GM04503 (cell line): ENCODE measurements at places on chromosomes 4 and X.
A peak's percentile ranks its signal among the peaks of the same experiment; 100 is the strongest.

DNA sequence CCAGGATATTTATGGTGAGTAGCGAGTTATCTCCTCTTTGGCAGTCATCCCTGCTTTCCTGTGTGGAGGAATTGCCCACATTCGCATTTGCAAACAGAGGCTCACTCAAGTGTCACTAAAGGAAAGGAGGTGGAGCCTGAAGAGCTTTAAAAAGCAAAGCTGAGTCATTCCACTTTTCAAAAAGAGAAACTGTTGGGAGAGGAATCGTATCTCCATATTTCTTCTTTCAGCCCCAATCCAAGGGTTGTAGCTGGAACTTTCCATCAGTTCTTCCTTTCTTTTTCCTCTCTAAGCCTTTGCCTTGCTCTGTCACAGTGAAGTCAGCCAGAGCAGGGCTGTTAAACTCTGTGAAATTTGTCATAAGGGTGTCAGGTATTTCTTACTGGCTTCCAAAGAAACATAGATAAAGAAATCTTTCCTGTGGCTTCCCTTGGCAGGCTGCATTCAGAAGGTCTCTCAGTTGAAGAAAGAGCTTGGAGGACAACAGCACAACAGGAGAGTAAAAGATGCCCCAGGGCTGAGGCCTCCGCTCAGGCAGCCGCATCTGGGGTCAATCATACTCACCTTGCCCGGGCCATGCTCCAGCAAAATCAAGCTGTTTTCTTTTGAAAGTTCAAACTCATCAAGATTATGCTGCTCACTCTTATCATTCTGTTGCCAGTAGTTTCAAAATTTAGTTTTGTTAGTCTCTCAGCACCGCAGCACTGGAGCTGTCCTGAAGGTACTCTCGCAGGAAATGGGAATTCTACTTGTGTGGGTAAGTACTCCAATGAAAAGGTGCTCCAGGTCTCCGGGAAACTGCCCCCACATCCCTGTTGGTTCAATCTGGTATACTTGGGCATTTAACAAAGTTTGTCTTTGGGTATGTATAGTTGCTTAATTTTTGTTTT lies at the start of gene EGF:
Gene EGF, plus strand, starts transcription at position 178 of the 890 bp plus-strand sequence. Its CDS starts 453 bp downstream, at position 631.
- peak; percentile 20 for DNase-seq

- DNase-seq, result no peak
These were observed 3.4 kb upstream of the UGT8 start for GRCh38 chr4:114595207-114595606.

DNA sequence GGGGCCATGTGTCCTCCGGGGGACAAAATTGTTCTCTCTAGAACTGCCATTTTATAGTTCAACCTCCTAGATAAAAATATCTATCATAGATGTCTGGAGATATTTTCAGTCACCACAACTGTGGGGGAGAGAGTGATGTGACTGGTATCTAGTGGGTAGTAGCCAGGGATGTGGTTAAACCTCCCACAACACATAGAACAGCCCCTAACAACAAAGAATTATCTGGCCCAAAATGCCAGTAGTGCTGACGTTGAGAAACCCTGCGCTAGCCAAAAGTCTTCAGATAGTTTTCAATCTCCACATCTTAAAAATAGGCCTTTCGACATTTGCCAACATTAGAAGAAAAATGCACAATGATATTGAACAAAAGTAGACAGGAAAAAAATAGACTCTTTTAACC lies 19.0 kb upstream of the SUPT20HL2 start:
- no peak for DNase-seq

DNA sequence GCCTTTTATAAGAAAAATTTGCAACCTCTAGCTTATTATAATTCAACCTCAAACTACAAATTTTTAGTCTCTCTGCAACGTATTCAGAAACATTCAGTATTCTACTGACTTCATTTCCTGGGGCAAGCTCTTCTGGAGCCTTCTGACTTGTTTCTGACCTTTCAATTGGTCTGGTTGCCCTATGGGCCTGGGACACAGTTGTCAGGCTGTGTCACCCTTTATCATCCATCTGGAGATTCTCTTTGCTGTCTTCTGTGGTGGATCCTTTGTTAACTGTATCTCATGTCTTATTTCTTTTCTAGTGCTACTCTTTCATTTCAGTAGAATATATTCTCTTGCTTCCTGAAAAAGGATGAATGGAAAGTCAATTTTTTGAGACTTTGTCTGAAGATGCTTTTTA lies 55.1 kb upstream of the PGRMC2 start:
- DNase-seq, result no peak

DNA sequence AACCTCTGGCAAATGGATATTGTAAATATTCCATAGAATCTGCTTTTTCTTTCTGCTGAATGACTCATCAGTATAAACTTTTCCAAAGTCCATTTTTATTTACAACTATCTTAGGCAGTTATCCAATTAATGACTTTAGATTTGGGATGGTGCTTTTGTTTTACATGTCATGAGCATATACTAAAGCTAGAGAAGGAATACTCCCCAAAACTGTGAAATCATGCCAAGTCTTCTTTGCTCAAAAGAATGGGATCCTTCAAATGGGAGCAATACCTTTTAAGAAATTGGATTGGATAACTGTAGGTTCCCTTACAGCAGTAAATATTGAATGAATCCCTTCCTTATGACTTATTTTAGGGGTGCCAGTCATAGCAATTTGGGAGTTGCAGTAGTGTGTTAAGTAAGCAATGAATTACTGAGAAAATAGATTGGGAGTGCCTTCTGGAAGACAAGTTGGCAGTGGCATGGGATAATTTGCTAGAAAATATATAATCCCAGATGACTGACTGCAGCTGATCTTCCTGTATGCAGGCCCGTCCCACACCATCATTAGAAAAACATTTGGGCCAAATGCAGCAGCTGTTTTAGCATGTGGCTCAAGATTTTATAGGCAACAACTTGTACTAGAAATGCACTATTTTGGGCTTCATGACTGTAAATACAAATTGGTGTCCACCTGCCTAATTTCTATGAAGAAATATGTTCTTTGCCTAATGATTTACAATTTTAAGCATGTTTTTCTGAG lies 2.8 kb downstream of the TMPRSS11D start:
- DNase-seq, result no peak

DNA sequence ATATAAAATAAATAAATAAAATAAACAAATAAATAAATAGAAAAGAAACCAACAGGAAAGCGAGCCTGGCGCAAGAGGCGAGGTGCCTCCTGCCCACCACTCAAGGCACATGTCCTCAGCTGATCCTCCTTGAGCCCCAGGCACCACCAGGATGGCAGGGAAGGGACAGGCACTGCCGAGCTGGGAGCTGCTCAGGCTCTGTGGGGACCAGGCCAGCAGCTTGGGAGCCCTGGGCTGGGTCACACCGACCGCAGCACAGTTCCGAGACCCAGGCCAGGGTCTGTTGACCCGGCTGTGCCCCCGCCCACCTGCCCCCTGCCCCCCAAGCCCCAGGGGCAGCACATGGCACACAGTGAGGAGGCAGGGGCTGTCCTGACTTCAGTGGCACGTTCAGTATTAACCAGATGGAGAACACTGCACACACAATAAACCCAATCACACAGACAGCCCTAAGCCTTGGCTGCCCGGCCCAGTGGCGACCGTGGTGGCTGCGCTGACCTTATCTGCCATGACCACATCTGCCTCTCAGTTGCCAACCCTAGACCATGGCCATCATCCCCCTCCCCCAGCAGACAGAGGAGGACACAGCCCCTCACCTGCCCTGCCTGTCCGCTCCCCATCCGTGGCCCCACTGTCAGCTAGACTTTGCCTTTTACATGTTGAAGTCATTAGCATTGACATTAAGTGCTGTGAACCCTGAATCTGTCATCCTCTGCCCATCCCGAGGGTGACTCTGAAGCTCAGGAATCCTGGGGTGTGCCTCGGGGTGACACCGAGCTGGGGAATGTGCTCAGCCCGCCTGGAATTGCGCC lies 2.9 kb upstream of the TREX2 start:
- DNase-seq, result no peak

- no peak for DNase-seq
These were observed 64.2 kb upstream of the ALG13 start for GRCh38 chrX:111616786-111617185.

GRCh38 chrX:39855748-39856129 lies 242.0 kb downstream of the BCOR start:
- no peak for DNase-seq

DNA sequence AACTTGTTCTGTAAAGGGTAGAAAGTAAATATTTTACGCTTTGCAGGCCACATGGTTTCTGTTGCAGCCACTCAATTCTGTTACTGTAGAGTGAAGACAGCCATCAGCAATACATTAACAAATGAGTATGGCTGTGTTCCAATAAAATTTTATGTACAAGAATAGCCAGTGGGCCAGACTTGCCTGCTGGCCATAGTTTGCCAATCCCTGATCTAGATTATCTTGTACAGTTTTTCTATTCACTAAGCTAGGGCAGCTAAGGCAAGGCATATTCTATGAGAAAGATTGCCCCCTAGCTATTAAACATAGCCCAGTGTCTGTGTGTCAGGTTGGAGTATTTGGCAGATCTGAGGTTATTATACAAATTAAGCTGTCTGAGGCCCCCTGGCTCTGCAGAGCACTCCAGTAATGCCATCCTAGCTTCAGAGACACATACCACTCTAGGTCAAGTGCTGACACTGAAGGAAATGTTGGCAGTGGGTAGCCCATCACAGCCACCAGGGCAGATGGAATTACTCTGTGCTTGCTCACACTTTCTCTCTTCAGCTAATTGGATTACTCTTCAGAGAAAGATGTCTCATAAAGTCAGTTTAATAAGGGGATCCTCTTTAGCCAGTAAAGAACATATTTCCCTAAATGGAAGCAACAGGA lies 40.7 kb downstream of the MTTP start:
- DNase-seq, result no peak

GRCh38 chr4:22764183-22764582 lies 71.4 kb downstream of the GBA3 start:
- DNase-seq, result no peak

DNA sequence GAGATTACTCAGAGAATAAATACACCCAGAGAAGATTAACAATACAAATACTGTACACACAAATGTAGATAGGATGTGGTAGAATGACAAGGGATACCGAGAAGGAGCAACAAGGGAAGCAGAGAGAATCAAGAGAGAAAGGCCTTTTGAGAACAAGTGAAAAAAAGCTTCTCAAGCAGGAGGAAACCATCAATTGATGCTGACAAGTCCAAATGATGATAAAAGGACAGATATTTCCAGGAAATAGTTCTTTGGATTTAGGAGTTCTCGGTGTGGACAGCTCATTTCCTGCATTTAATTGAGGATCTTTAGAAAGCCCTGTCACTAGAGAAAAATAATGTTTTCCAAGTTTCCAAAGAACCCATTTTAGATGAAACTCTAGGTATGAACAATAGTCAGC lies 48.1 kb downstream of the NPY5R start:
- DNase-seq, result no peak

DNA sequence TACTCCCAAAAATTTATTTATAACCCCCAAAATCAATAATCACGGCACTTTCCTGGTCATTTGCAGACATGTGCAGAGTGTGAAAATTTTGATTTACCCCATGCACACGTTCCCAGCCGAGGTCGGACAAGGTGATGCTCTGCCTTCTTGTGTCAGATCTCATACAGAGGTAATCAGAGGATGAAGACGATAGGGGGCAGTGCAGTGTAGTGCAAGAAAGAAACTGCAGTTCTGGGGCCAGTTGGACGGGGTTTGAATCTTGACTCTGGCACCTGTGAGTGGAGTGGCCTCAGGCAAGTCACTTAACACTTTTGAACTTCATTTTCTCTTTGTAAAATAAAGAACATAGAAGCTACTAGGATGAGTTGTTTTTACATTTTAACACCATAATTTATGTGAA lies 88.4 kb downstream of the FRMPD3 start:
- no peak for DNase-seq

DNA sequence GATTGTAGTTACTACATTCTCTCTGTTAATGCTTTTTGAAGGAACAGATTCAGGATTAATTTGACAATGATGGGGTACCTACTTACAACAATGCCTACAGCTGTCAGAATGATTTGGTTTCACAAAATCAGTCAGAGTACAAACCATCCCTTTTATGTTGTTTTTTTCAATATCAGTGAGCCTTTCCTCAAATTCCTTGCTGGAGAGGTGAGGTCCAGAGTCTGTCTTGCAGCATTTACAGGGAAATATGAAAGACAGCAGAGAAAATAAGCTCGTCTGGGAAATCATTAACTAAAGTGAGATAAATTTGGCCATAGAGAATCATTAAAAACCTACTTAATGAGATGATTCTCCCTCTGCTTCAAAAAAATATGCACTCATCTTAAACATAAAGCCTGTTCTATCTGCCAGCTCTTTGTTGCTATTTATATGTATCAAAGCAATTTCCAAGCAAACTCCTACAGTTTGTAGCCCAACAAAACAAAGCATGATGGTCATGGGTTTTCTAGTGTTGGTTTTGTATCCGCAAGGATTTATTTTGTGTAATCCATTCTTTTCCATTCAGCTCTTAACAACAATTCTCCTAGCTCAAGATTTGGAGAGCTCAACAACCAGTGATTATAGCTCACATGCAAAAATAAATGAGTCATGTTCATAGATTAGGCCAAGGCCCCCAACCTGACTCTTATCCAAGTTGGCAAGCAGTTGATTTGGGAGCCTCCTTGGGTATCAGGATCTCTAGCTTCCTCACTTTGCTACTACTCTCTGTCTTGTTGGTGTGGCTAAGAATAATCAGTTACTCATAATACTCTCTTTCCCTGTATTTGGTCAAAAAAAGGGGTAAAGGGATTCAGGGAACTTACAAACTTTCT lies 222.6 kb downstream of the ENOX2 start:
- DNase-seq, result no peak

GRCh38 chr4:177673985-177674489 lies 231.8 kb upstream of the AGA start:
- no peak for DNase-seq

DNA sequence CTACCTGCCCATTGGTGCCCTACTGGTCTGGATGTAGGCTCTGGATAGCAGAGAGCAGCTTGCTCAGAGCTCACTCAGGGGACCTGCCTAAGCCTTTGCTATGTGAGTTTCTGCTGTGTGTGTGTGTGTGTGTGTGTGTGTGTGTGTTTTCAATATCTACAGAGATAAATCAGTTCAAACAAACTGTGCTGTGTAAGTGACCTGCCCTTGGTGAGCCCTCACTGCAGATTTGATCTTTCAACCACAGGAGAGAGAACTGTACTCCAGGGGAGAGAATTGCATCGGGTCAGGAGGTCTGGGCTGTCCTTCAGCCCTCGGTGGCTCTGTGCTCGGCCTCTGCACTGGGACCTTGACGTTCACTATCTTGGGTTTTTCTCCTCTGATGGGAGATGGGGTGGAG lies 35.0 kb upstream of the CDKN2AIP start:
- no peak for DNase-seq

GRCh38 chr4:113524096-113524495 lies 237.4 kb downstream of the CAMK2D start:
- DNase-seq, result no peak
